ENCODE measurements at places on chromosomes 5 and 9.
A peak's percentile ranks its signal among the peaks of the same experiment; 100 is the strongest.

DNA sequence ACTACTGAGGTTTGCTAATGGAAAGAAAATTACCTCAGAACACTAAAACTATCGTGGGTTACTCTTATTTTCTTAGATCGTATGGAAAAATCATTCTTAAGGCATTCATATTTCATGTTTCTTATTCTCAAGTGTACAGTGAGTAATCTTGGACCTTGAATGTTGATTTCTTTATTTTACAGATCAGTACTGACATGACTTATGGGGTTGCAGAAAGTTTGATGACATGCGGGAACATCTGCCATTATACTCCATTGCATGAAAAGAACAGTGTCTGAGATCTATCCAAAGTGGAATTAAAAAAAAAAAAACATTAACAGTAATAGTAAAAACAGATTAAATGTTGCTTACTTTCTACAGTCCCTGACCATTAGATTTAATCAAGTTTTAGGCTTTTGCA is 1290.2 kb upstream of the WWC1 start:
- peak; percentile 13 for DNase-seq

DNA sequence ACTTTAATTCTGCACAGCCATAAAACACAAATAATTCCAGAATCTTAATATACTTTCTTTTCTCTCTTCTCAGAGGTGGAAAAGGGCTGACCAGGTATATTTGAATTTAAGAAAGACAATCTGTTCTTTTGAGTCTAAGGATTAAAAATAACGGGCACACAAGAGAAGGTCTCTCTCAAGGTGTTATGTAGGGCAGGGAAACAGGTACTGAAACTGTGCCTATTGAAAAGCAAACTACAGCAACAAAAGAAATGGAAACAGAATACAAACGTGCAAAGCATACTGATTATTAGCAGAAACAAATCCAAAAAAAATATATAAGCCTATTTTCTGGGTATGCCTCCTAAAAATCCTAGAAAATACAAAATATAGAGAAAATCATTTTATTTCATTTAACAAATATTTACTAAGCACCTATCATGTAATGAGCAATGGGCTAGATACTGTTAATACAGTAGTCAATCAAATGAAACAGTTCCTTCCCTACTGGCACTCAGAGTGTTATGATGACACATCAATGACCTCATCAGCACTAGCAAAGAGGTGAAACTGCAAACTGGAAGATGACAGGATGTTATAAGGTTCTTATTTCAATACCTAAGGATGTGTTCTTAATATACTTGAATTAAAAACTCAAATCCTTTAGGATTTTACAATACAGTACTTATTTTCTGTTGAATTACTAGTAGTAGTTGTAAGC is 87.7 kb downstream of the AUH start:
- peak; percentile 52 for DNase-seq

GRCh38 chr5:145830594-145830993 is 4.5 kb downstream of the PRELID2 start:
- DNase-seq: peak; percentile 50

- peak; percentile 32 for DNase-seq
Observed at GRCh38 chr9:89923961-89924504, 319.2 kb downstream of the GADD45G start.

DNA sequence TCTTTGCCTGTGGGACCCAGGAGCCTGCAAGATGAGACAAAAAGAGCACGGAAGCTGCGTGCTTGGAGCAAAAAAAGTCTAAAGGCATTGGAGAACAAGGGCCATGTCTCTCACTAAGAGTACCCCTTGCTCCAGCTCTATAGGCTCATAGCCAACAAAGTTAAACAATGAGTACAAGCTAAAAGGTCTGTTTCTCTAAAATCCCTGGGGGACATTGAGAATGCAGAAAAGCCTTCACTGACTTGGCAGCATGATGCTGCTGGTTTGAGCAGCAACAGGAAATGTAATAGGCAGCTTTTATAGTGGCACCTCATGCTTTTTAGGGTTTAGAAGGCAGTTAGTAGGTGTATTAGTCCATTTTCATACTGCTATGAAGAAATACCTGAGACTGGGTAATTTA is 287.5 kb downstream of the SMARCA2 start:
- DNase-seq: peak; percentile 23

Data from fibroblast of upper back skin (primary cell).